Bronchial epithelial cell (primary cell): ENCODE measurements at places on chromosomes 11 and 22.

GRCh38 chr11:85776951-85777602, 33.9 kb downstream of the SYTL2 start:
- DNase-seq, result peak; percentile 7

- DNase-seq, result no peak
These were observed 81.6 kb downstream of the FLI1 start for GRCh38 chr11:128775468-128775867.

DNA sequence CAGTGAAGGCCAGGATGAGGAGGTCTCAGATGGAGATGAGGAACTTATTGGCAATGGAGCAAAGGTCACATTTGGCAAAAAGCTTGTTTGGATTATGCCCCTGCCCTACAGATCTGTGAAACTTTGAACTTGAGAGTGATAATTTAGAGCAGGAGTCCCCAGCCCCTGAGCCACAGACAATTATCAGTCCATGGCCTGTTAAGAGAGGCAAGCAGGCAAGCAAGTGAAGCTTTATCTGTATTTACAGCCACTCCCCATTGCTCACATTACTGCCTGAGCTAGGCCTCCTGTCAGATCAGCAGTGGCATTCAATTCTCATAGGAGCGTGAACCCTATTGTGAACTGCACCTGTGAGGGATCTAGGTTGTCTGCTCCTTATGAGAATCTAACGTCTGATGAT, 1076.9 kb upstream of the TENM4 start:
- no peak for DNase-seq

- no peak for DNase-seq
These were observed 419.9 kb downstream of the LRRC4C start for GRCh38 chr11:41039592-41039991.

GRCh38 chr22:42317691-42318547, 47.5 kb upstream of the TCF20 start:
- DNase-seq, result peak; percentile 53

GRCh38 chr11:108958368-108959104, 293.7 kb downstream of the DDX10 start:
- peak; percentile 62 for DNase-seq

DNA sequence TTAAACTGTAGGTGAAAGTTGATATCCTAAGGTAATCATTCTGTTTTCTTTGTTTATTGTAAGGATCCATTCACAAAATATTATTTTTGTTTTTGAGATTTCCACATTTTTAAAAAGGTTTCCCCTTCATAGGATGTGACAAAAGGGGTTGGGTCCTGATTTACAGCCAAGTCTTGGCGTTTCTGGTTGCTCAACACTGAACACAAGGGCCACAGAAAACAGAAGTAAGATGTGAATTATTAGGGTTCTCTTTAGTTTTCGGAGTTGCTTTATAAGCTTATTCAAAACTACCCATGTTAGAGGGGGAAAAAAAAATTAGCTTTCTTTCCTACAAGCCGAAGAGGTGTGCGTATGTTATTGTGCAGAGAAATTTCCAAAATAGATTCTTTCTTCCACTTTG, 30.0 kb upstream of the FLI1 start:
- no peak for DNase-seq

DNA sequence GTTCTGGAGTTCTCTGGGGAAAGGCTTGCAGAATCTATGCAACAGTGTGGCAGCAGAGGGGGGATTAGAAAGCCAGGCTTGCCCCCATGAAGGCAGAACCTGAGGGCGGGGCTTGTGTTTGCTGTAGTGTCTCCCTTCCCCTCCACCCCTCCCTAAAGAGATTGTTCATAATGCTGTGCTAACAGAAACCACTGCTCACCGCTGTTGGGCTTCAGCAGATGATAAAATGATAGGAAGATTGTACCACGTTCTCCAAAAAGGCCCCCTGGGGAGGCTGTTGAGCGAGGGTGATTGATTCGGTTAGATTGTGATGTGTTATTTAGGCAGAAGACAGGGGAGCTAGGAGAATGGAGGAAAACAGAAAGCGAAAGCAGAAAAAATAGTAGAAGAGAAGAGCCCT, 215.2 kb upstream of the NCAM1 start:
- DNase-seq, result no peak

- no peak for DNase-seq
These were observed 97.5 kb downstream of the PARVA start for GRCh38 chr11:12474871-12475270.

- DNase-seq, result no peak
These were observed 23.8 kb downstream of the IGHMBP2 start for GRCh38 chr11:68927280-68928135.

- DNase-seq, result peak; percentile 29
These were observed 17.4 kb upstream of the YWHAH start for GRCh38 chr22:31926969-31927368.

DNA sequence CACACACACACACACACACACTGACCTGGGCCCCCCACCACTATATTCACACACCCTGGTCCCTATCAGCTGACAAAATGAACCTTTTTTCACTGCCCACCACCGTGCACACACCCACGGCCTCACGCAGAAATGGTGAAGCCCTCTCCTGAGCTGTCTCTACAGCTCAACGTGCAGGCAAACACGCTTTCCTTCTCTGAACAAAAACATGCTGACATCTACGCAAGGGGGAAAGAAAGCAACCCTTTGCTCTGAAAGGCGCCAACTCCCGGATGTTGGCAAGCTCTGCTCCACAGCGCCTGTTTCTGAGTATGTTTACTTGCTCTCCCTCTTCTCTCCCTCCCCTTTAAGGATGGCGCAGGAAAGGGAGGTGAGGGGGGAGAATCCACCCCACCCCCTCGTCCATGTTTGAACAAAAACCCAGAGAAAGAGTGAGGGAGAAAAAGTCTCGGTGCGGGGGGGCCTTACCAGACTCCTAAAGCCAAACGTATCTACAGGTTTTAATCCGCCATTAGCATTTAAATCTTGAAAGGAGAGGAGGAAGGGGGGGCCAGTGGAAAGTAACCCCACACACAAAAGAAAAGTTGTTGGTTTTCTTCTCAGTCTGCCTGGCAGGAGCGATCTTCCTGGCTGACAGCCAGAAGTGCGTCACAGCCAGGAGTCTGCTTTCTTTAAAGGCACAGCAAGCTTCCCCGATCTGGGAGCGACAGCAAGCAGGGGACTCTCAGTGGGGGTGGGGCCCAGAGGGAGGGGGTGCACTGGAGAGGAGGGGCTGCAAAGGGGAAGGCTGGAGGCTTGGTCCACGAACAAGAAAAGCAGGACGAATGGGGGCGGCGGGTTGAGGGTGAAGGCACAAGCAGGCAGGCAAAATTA, 39.6 kb downstream of the NUMA1 start:
- peak; percentile 85 for DNase-seq
